PC-9 (cell line): ENCODE measurements at places on chromosomes 2 and 18. TPM values are rescaled to one million over a fixed set of nuclear protein-coding genes. Genes with fewer than 3 reads are reported as not detected.

TUBB8B gene
- total RNA-seq = not detected in 2 replicates

PJVK gene
- total RNA-seq = 14.6 and 16.9 TPM in 2 replicates

CD207 gene
- not detected in 2 replicates for total RNA-seq

- no peak for DNase-seq
Measured at GRCh38 chr2:20138696-20139095, 86.2 kb downstream of the SDC1 start.

- peak; percentile 86 for DNase-seq
Measured at GRCh38 chr18:12883684-12884405, at the start of gene PTPN2. Gene PTPN2 (minus strand): TSS chr18:12884237. CDS start chr18:12884141, 96 bp downstream.

DNA sequence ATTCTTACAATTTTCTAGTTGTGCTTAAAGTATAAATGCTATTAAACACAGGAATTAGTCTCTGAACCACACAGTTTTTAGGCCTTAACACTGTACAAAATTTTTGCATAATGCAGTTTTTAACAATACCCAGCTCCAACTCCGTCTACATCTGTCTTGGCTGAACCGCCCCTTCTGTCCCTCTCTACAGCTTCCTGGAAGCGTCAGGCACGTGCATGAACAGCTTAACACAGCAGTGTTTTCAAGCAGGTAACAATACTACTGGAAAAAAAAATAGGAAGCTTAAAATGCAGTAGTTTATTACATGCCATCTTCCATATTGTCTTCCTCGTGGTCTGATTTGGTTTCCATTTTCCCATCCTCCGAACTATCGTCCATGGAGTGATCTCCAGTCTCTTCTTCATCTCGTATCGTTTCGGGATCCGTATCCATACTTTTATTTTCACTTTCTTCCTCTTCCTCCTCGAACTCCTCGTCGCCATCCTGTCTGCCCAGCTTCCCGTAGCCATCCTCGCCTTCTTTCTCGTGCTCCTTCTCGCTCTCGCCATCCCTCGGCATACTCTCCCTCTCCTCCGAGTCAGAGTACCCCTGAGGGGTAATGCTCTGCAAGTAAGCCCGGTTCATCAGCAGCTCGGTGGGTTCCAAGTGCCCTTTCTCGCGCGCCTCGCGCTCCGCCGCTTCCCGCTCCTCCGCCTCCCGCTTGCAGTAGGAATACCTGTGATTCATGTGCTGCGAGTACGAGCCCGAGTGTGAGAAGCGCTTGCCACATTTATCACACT, 130.6 kb downstream of the ZEB2 start:
- DNase-seq = no peak
